ENCODE measurements at places on chromosomes 6 and 20.

GRCh38 chr6:132253211-132253610 is 148.1 kb downstream of the MOXD1 start:
- no peak for DNase-seq

DNA sequence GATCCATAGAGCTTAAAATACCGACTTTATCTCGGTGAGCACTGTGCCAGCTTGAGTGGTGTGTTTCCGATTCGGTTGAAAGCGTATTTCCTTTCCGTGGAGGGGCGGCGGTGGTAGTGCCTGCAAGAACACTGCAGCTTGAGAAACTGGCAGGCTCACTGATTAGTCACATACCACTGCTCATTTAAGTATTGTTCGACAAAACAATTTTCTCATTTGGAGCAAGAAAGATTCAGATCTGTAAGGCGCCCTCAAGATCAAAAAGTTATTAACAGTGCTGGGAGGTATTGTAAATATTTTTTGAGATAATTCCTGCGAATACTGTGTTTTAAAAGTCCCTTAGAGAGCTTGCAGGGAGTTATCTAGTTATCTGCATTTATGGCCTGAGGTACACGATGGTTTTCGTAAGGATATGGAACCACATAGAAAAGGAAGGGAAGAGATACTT is 1.3 kb downstream of the MAPK14 start:
- DNase-seq: peak; percentile 7

DNA sequence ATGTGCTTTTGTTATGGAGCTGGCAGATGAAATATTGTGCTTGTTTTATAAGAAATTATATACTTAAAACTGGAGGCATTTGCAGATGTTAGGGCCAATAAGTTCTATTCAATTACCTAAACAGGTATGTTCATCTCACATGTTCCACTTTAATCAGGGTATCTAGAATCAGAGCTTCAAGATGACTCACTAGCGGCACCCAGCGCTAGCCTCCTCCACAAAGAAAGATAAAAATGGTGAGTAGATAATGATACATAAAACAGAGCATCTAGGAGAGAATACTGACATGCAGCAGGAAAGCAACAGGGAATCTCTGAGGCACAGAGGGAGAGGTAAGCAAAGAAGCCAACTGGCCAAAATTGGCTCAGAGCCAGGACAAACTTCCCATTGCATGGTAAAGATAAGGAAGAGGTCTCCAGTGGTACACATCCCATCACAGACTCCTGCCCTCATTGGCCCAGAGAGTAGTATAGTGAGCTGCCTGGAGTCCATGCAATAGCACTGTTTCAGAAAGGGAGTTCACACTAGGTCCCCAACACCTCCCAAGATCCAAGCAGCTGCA is 200.7 kb upstream of the SPTLC3 start:
- DNase-seq: no peak

DNA sequence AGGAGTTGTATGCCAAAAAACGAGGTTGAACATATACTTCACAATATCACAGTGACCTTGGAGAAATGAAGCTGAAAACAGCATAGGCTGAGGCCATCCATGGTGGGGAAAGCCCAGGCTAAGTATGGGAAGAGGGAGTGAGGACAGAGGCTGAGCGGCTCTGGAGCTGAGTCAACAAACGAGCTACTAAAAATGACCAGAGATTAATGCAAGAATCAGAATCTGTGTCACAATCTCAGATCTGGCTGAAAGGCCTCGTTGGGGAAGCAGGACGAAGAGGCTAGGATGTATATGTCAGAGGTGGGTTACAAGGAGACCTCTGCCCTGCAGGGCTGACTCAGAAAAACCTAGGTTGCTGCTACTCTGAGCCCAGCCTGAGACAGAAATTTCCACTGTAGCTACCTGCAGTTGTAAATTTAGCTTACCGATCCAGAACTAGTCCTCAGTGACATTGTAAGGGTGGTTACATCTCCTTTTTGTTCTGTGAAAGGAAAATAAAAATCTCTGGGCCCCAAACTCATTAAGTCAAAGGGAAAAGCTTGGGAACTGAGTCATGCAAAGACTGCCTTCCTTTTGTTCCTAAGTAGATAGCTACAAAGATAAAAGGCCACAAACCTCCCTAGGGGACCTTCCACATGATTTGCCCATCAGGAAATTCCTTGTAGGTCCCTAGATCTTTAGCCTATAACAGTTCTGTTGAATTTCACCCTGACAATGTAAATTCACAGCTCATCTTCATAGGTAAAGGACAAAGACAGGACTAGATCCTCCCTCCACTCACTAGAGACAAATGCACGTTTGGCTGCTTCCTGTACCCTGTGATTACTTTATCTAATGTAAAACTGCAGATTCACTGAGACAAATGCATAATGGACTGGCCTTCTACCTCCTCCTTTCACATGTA is 8.5 kb upstream of the TUBB2A start:
- DNase-seq: no peak

DNA sequence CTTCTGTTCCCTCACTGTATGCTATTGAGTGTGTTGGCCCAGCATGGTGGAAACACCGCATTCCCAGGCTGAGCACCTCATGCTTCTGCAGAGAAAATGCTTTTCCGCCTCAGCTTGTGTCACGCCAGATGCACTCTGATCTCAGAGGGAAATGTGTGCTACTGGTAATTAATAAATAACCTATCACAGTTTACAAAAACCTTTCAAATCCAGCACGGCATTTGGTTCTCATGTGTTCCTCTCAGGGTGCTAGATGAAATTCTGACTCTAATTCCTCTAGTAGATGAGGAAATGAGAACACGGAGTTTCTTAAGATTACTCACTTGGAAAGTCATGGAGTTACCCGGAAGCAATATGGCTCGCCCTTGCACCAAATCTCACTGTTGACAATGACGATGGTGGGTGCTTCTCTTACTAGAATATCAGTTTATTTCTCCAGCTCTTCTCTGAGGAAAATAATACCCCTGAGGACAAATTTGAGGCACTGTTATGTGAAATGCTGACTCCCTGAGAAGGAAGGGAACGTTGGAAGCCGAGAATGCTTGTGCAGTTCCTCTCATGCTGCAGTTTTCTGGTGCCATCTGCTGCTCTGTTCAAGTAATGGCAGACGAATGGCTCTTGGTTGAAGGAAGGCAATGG is 116.6 kb downstream of the RNF144B start:
- DNase-seq: peak; percentile 51

Measured in SHP77 treated with DMSO at 0.1 percent for 48 hours (cell line).